Activated naive CD4-positive, alpha-beta T cell treated with anti-CD3 and anti-CD28 coated beads, Interleukin-2, amount 50 U/mL, for 16 hours (primary cell): ENCODE measurements at places on chromosomes 2 and 18.

- no peak for DNase-seq
Observed at GRCh38 chr2:231185886-231186285, 12.5 kb upstream of the ARMC9 start.

DNA sequence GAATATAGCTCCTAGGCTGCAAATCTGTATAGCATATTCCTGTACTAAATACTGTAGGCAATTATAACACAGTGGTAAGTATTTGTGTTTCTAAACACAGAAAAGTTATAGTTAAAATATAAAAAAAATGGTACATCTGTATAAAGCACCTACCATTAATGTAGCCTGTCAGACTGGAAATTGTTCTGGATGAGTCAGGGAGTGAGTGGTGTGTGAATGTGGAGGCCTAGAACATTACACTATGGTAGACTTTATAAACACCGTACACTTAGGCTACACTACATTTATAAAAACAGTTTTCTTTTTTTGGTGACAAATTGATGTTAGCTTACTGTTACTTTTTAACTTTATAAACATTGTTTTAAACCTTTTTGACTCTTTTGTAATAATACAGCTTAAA is 226.3 kb downstream of the CCDC85A start:
- no peak for DNase-seq

GRCh38 chr2:42274863-42275262 is 86.2 kb downstream of the COX7A2L start:
- no peak for DNase-seq

DNA sequence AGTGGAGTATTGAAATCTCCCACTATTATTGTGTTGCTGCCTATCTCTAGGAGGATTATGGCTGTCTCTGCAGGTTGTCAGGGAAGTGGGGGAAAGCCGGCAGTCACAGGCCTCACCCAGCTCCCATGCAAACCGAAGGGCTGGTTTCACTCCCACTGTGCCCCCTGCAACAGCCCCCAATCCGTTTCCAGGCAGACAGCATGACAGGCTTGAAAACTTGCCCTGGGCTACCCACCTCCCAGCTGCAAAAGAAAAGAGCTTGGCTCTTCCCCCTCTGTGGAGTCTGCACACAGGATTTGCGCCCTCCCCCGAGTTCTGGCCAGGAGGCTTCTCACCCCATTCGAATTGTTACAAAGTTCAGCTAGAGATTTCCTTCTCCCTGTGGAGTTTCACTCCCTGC is 87.4 kb upstream of the MSTN start:
- DNase-seq: no peak

DNA sequence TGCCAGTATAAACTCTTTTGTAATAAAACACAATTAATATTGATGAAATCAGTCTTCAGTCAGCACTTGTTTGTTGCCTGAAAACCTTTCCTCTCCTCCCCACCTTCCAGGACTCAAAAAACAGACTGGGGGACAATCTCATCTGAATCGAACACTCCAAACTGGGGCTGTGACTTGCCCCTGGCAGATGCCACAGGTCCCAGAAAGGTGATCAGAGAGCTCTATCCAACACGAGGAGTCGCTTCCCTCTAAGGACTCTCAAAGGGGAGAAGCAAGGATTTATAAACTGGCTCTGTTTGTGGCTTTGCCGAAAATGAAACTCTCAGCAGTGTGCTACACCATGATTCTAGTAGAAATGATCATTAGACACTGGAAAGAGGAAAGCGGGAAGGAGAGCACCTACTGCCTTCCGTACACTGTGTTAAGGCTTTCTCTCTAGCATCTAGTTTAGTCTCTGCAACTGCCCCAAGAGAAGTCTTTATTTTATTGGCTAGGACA is 199.2 kb downstream of the TGIF1 start:
- no peak for DNase-seq

DNA sequence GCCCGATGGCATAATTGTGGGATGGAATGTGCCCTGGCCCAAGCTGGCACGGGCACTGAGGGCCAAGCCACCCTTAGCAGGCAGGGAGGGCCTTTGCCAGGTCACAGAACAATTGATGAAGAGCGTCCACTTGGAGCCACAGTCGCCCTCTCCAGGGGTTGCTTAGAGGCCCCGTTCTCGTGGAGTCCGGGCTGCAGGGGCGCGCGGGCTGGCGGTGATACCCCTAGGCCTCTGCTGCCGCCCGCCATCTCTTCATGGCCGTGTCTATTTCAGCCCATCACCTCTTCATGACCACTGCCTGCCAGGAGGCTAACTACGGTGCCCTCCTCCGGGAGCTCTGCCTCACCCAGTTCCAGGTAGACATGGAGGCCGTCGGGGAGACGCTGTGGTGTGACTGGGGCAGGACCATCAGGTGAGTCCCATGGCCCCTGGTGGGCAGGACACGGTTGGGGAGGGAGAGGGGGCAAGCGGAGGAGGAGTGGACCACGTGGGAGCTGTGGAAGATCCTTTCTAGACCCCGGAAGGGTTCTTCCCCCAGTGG is 17.6 kb downstream of the RAMP1 start:
- DNase-seq: no peak

- no peak for DNase-seq
Observed at GRCh38 chr2:134375935-134376334, 122.1 kb downstream of the MGAT5 start.

DNA sequence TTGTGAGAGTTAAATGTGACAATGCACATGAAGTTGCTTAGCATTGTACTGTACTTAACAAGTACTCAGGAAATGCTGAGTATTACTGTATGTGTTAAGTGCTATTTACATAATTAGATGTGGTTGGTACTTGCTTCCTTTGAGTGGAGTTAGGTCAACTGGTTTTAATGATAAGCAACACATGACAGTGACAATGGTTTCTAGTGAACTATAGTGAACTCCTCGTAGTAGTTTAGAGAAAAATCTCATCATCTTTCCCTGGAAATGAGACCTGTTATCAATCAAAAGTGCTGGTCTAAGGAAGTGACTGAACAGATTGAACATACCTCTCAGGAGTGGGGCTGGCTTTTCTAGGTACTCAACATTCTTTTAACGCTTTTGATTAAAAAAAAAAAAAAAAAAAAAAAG is 29.2 kb upstream of the ZDBF2 start:
- DNase-seq: no peak

DNA sequence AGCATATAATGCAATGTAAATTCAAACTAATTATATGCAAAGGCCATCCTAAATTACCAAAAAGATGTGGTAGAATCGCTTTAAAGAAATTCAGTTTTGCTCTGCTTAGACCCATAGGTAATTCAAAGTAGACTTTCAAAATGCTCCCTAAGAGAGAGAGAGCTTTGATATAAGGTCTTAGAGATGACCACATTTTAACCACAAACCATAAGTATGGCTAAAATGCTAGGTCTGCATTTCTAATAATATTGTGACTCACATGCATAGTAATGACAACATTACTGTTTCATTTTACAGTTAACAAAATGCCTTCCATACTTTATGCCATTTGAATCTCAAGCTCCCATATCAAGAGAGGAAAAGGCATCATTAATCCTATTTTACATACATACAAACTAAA is 144.5 kb downstream of the RAD51AP2 start:
- no peak for DNase-seq

- no peak for DNase-seq
Observed at GRCh38 chr2:160368988-160369930, 124.3 kb downstream of the RBMS1 start.

DNA sequence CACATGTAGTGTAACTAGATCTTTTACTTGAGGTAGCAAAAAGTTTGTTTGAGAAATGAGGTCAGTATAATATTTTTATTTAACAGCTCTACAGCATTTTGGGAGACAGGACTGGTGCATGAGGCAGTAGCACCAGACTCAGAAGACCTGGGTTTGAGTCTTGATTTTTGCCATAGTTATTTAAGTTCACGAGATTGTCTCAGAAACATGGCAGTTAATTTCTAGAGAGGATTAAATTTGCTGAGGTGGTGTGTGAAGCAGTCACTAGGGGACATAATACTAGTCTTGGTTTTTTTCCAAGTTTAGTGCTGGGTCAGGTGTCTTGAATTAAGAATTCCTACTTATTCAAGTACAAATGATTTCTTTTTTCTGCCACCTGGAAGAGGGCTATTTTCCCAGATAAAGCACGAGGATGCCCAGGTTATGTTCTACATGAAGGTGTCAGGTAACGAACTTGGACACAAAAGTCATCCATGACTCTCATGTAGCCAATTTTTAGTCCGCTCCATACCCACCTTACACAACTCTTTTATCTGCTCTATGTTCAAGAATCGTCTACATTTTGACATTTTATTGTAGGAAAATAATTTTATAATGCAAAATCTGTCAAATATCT is 1.4 kb downstream of the MARCHF7 start:
- DNase-seq: no peak

DNA sequence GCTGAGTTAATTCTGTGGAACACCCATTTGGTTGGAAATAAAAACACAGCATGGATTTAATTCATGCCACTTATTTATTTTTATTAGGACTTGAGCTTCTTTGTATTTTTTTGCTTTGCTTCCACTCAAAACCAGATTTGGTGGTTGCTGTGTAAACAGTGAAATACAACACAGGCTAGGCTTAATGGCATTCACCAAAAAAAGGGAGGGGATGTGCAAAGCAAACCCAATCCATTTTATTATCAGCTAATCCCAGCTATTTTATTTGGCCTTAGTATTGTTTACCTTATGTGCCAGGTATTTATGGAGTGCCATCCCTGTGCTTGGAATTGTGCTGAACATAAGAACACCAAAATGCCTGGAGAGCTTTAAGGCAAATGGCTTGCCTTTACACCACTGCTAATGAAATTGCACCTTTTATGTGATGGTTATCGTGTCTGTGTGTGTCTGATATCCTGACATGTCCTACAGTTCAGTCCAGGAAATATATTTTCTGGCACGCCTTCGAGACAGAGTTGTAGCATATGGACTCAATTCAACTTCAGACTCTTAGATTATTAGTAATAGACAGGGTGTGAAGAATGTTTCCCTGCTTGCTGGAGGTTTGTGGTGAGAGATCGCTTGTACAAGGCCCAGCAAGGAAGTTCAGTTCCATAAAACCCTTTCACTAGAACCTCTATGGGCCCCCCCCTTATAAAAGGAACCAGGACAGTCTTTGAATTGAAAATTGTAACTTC is 99.6 kb downstream of the PRPF40A start:
- DNase-seq: no peak

DNA sequence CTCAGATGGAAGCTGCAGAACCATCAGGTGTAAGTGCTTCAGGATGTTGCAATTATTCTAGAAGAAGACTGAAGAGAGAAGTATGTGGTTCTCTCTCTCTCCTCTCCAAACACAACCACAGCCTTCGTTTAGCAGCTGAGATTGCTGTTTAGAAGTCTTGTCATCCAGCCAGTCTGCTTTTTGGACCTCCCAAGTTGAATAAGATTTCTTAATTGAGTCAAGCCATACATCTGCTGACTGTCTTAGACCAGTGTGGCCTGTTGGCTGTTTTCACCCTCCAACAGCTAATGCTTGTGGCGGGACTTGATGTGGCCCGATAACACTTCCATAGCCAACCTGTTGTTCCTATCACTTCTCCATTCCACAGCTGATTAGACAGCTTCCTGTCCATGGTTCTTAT is 91.3 kb upstream of the TMEM17 start:
- DNase-seq: no peak
